Stimulated activated CD8-positive, alpha-beta memory T cell treated with anti-CD3 and anti-CD28 coated beads, Interleukin-15, amount 100 ng/mL, for 24 hours (primary cell): ENCODE measurements at places on chromosomes 1 and 21.
A peak's percentile ranks its signal among the peaks of the same experiment; 100 is the strongest.

GRCh38 chr1:86776108-86776507, 71.7 kb downstream of the SH3GLB1 start:
- DNase-seq, result no peak

- no peak for DNase-seq
Observed at GRCh38 chr1:203558064-203558760, 64.3 kb downstream of the OPTC start.

GRCh38 chr1:173914366-173914871, 2.7 kb downstream of the SERPINC1 start:
- no peak for DNase-seq

DNA sequence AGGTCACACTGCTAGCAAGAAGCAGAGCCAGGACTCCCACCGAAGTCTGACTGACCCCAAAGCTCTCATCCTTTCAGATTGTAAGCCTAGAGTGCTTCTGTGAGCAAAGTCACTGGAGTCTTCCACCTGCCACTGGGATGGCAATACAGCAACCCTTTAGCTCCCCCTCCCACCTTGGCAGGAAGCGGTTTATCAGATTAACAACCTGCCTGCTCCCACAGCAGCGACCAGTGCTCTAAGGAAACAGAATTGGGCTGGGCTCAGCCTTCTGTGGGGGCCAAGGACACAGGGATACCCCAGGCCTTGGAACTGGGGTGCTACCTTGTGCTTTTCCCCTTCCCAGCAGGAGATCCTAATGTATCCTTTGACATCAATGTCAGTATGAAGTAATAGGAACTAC, 76.0 kb downstream of the GFI1 start:
- no peak for DNase-seq

GRCh38 chr1:213884942-213885341, 102.8 kb upstream of the PROX1 start:
- no peak for DNase-seq

DNA sequence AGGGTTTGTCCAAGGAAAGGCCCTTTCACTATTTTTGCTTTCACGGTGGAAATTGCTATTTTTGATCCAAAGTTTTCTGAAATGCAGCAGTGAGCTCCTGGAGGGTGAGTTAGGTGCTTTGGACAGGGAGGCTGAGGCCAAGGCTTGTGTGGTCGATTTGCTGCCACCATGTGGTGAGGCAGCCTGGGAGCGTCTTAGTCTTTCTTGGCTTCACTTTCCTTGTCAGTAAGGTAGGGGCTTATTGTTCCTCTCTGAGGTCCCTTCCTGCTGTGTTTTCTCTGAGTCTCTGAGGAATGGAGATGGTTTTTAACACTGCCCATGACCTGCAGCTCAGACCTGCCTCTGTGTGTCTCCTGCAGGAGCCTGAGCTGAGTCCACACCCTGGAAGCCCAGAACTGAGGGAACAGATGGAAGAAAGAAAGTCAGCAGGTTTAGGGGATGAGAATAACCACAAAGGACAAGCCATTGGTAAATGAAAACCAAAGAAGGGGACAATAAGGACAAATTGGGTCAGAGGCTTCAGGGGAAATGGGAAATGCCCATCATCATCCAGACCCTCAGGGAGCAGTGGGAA, 20.1 kb upstream of the S100A10 start:
- DNase-seq, result no peak

GRCh38 chr21:30148906-30149305, 17.7 kb downstream of the CLDN17 start:
- DNase-seq, result no peak

- DNase-seq, result peak; percentile 35
Observed at GRCh38 chr21:35138665-35139381, 89.7 kb upstream of the RUNX1 start.

- no peak for DNase-seq
Observed at GRCh38 chr1:232138044-232138443, 491.9 kb downstream of the SIPA1L2 start.

DNA sequence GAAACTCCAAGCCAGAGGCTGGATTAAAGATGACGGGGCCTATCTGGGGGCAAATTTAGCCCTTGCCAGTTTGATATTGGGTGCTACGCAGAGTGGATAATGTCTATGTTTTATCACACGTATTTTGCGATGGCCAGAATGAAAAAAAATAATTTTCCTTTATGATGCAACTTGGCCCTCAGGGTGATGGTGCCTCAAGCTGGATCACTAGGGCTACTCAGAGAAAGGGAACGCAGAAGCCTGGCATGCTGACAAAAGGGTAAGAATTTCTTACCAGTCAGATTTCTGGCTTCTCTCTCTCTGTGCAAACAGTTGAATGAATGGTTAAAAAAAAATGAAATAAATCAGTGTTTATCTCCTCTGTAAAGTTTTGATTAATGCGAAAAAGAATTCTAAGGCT, 32.6 kb upstream of the NEK2 start:
- no peak for DNase-seq

- no peak for DNase-seq
Observed at GRCh38 chr1:44568128-44568900, 106.0 kb downstream of the TMEM53 start.

DNA sequence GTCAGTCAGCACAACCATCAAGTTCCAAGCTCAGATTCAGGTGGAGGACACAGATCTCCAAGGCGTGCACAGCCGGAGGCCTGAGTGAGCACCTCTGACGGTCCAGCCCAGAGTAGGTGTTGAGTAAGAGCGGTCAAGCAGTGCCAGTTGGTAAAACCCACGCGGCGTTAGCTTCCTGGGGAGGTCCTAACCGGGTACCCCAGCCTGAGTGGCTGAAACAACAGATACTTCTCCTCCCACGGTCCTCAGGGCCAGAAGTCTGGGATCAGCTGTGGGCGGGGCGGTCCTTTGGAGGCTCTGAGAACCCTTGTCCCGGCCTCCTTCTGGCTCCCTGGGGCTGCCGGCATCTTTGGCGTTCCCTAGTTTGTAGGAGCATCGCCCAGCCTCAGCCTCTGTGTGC, 94.4 kb downstream of the PRDM16 start:
- no peak for DNase-seq

GRCh38 chr1:68232289-68233148, at the start of gene WLS:
Gene WLS (minus strand): TSS chr1:68232523. CDS start chr1:68232299, 224 bp downstream.
- no peak for DNase-seq

GRCh38 chr1:98498651-98499050, 162.9 kb upstream of the SNX7 start:
- DNase-seq, result no peak

GRCh38 chr1:109874445-109874844, 36.2 kb upstream of the CSF1 start:
- no peak for DNase-seq

- DNase-seq, result no peak
Observed at GRCh38 chr1:67700220-67700619, 15.2 kb downstream of the GADD45A start.

GRCh38 chr1:159940006-159940620, 5.3 kb downstream of the IGSF9 start:
- no peak for DNase-seq

GRCh38 chr1:199736646-199737045, 290.9 kb upstream of the NR5A2 start:
- DNase-seq, result no peak

DNA sequence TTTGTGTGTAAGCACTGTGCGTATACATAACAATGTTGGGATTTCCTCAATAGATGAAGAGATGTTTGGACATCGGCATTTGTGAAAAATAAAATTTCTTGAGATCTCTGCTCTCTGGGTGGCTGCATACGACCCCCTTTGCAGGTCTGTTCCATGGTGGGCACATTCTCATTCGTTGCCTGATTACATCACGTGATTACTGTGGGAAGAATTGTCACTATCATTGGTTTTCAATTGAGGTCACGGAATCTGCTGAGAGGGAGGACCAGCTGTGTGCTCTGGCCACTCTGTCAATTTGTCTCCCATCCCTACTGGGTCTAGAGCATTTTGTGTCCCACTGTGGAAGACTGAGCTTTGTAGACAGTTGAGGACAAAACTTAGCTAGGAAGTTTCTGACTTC, 81.8 kb downstream of the DISC1 start:
- DNase-seq, result no peak

GRCh38 chr1:29856340-29857114, 620.2 kb downstream of the PTPRU start:
- no peak for DNase-seq

DNA sequence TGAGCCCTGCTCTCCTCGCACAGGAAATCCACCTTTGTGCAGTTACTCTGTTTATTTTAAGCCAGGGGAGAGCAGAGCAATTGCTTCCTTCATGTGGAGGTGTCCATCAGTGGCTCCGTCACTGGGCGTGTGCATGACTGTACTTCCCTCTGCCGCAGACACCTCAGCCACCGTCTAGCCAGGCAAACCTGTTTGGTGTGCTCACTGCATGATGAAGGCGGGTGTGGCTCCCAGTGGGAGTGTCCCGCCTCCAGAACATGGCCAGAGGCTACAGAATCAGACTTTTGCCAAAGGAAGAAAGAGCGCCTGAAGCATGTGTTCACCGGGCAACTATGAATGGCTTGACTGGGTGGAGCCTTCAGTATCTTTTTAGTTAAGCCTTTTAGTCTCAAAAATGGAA, 26.1 kb upstream of the LAMC2 start:
- DNase-seq, result no peak

- no peak for DNase-seq
Observed at GRCh38 chr1:214565310-214565709, 13.9 kb upstream of the PTPN14 start.

GRCh38 chr1:46900401-46900800, 40.9 kb downstream of the CYP4A11 start:
- no peak for DNase-seq

DNA sequence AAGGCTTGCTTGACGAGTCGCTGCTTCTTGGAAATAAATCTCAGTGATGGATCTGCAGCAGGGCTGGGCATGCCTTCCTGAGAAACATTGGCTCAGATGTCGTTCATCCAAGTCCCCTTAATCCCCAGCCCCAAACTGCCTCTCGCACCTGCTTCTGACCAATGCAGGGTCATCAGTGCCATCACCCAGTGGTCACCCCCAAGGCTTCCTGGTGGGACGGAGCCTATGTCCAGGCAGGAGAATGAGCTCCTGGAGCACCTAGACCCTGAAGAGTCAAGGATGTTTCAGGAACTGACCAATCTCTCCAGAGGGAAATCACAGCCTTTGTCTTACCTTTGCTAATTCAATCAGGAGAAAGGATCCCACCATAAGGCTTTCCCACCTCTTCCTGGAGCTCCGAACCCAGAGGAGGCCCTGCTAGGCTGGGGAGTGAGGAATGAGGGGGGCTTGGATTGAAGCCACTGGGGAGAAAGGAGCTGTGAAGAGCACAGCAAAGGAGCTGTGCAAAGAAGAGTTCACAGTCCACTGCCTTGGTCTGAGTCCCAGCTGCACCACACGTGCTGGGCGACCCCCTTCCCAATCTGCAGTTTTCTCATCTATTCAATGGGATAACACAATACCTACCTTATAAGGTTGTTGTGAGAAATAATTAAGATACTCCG, 416.1 kb downstream of the NPHP4 start:
- no peak for DNase-seq

- no peak for DNase-seq
Observed at GRCh38 chr1:237879195-237879594, 11.5 kb downstream of the ZP4 start.

- no peak for DNase-seq
Observed at GRCh38 chr1:65596768-65597167, 176.3 kb downstream of the LEPR start.

- no peak for DNase-seq
Observed at GRCh38 chr1:89832496-89833127, 11.8 kb downstream of the LRRC8D start.

DNA sequence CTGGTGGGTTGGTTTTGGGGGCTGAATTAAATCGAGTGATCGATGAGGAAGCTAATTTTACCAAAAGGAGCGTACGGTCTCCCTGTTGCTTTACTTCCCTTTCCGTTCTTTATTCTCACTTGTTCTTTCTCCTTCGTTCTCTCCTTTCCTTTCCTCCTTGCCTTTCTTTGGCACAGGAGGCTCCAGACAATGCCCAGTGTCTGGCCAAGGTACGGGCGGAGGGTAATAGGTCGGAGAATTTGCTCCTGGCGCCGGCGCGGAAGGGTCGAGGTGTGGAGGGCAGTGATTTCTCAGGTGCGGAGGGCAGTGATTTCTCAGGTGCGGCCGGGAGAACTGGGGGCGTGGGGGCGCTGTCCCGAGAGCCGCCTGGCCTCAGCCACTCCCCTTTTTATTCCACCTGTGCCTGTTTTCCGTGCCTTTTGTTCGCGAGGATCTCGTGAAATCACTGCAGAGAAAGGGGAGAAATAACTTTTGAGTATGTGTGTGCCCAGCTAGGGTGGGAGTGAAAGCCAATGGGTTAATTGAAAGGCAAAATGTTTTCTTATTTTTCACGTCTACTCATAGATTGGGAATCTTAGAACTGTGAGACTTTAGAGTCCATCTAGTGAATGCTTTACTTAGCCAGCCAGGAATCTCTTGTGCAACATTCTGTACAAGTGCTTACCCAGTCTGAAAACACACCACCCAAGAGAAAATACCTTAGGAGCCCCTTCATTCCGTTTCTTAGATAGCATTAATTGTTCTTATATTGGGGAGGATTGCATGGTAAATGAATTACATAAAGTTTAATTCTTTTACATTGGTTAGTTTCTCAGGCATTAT, 1.3 kb downstream of the FNBP1L start:
- DNase-seq, result no peak

DNA sequence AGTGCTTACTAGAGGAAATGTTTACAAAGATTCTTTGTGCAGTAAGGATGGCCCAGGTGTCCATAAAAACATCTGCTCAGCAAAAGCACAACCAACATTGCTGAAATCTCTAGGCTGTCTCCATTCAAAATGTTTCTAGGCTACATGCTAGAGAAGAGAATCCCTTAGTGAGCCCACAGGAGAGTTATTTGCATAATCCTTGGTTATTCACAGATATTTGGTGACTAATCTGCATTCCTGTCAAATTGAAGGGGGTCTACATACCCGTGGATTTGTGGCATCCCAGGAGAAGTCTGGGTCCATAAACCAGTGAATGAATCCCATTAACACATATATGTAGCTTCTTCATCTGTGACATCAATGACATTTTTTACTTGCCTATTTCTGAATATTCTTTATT, 261.3 kb upstream of the ESRRG start:
- DNase-seq, result no peak

GRCh38 chr1:54547601-54548388, at the start of gene ACOT11:
Gene ACOT11 (plus strand): TSS chr1:54548228. CDS start chr1:54548310, 82 bp downstream.
- no peak for DNase-seq

- no peak for DNase-seq
Observed at GRCh38 chr1:31814631-31815306, 1.1 kb downstream of the SPOCD1 start.

GRCh38 chr1:24992761-24993211, 62.7 kb upstream of the RUNX3 start:
- DNase-seq, result no peak

- no peak for DNase-seq
Observed at GRCh38 chr1:10607228-10607627, 132.5 kb downstream of the PEX14 start.

DNA sequence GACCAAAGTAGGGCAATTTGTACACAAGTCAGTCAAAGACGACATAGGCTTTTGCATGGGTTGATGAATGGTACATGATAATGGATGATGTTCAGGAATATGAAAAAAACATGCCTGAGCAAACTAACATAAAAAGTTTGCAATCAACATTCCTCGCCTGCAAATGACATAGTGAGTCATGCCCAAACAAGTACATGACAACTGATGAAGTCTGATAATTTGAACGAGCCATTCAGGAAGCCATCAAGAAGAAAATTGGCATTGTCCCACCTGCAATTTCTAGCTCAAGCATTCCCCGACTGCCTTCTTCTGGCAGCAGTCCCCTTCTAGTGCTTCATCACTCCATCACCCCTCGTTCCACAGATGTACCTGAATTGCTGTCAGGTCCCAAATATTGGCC, 118.4 kb upstream of the NR5A2 start:
- DNase-seq, result no peak

- no peak for DNase-seq
Observed at GRCh38 chr1:150970808-150971582, 3.6 kb downstream of the CERS2 start.

- no peak for DNase-seq
Observed at GRCh38 chr1:1781526-1781903, 3.2 kb upstream of the NADK start.
